Femur (tissue), 1 donor: ENCODE measurements at places on chromosomes 7 and 10.

- DNase-seq = no peak
Measured at GRCh38 chr7:147857152-147858140, 733.1 kb upstream of the C7orf33 start.

- DNase-seq = no peak
Measured at GRCh38 chr7:55026867-55027490, 8.2 kb downstream of the EGFR start.

GRCh38 chr10:115857856-115858255, 415.1 kb downstream of the GFRA1 start:
- no peak for DNase-seq

DNA sequence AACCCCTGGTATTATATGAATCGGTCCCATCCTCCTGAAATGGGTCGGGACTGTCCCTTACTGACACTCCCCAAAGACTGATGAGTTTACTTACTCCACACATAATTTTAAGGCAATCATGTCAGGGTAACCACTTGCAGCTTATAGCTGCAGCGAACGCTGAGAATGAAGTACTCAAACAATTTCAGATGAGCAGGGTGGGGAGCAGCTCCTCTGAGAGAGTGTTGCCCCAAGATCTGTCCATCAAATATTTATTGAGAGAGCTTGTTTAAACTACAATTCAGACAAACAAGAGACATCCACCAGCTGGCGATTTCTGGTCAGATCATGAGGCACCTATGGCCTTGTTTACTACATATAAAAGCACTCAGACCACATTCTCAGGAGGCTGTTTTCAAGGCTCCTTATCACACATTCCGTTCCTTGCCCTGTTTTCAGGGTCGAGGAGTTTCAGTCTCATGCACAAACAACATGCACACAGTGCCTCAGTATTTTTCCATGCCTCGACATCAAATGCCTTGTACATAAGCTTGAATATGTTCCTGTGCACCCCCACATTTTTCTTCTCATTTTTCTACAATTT, 80.1 kb downstream of the THSD7A start:
- DNase-seq = no peak

- DNase-seq = no peak
Measured at GRCh38 chr7:142319970-142320369, 62.1 kb upstream of the PRSS58 start.

DNA sequence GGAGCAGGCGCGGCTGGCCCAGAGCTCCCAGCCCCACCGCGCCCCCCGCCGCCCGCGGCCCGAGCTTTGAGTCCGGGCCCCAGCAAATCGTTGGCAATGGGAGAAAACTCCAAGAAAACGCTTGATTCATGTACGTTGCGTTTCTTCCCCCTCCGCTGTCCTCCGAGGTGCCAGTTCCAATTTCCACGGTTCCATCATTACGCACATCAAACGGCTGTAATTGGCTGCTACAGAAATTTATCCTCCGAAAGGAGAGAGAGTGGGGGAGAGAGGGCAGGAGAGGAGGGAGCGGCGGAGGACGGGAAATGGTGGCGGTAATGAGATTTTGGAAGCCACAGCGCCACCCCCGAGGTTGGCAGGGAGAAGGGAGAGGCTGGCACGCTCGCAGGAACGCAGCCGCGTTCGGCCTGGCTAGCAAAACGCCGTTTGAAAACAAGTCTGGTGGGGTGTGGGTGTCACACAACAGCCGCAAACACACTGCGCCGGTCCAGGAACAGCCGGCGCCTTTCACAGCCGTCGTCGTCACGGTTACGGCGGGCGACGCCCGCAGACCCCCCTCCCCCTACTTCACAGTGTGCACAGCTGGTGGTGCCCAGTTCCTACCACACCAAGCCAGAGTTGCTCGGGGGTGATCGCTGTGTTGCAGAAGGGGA, 57.5 kb downstream of the UNCX start:
- peak; percentile 80 for DNase-seq

DNA sequence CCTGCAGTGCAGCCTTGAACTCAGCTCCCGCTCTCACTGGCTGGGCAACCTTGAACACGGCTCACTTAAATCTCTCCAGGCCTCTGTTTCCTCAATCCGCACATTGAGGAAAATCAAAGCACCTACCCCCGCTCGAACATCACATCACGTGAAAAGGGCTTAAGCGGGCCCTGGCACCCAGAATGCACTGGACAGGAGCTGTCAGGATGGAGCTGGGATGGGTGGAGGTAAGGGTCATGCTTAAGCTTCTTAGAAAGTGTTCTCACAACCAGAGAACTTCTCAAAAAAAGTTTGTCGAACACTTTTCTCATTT, 55.7 kb upstream of the MGMT start:
- DNase-seq = no peak

DNA sequence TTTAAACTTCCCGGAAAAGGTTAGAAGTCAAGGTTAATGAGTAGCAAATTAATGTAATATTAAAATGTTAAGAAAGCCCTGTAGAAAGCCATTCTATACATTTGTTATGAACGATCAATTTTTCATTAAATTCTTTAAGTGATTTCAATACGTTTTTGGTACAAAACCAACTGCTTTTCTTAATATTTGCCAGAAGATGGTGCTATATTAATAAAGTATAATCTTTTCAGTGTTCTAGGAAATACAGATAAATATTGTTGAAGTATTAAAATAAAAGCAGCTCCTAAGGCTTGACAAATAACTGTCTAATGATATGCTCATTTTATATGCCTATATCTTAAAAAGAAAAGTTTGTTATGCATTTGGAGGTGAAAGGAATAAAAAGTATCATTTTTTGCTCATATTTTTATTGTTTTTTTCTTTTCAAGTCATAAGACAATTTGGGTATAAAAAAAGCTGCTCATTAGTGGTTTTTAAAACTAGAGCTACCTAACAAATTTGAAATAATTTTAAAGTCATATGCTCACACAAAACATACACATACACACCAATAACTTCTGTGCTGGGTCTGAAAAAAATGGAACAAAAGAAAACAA, 130.3 kb upstream of the POT1 start:
- DNase-seq = no peak

DNA sequence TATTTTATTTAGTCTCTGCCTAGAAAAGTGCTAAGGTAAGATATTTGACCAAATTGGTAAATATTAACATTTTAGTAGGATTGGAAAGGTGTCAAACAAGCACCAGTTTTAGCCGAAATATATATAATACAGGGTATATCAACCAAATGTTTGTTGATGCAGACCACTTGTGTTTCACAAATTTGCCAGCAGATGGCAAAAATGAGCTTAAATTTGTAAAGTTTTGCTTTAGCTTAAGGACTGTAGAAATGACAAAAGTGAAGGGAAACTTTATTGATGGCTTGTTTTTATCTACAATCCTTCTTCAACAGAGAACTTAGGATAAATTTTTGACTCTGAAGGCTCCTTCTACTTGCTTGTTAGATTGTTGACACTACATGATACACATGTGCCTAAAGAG, 4.8 kb upstream of the POLR1F start:
- DNase-seq = no peak

GRCh38 chr10:127874671-127875448, 17.9 kb downstream of the CLRN3 start:
- DNase-seq = no peak

DNA sequence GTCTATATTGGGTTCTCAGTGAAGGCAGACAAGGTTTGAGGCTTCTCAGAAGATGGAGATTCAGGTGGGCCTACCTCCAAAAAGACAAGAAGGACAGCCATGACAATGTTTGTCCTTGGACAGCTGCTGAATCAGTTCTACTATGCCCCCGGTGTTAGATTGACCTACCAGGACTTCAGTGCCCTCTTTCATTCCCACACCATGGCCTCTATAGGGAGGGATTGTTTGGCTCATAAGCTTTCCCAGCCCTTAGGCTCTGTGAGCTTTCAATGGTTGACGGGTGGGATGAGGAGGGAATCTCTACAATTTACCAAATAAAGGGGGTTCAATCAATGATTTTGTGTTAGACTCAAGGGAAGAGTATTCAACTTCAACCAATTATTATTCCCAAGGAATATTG, 23.4 kb upstream of the RAPGEF5 start:
- no peak for DNase-seq

GRCh38 chr10:84574102-84574501, 245.7 kb downstream of the CCSER2 start:
- DNase-seq = no peak

- no peak for DNase-seq
Measured at GRCh38 chr7:94618126-94618525, 37.8 kb downstream of the SGCE start.

GRCh38 chr10:55174419-55174818, 373.4 kb upstream of the PCDH15 start:
- DNase-seq = no peak

- no peak for DNase-seq
Measured at GRCh38 chr7:69763513-69763912, 165.2 kb downstream of the AUTS2 start.

GRCh38 chr10:92970301-92971070, 90.1 kb upstream of the CYP26C1 start:
- DNase-seq = no peak

DNA sequence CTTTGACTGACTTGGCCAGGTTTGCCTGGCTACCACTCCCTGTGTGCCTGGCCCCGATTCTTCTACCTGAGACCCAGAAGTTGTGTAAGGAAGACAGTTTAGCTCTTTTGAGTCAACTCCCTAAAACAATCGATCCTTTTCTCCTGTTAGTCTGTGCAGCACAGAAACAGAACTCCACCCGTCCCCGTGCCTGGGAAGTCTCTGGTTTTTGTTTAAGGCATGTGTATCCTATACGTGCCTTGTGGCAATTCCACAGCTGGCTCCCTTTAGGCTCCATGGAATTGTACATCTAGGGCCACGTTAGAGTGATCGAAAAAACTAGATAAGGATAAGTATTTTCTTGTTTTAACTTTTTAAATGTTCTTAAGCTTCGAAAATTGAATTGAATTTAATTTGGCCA, 131.6 kb downstream of the BICC1 start:
- DNase-seq = no peak

DNA sequence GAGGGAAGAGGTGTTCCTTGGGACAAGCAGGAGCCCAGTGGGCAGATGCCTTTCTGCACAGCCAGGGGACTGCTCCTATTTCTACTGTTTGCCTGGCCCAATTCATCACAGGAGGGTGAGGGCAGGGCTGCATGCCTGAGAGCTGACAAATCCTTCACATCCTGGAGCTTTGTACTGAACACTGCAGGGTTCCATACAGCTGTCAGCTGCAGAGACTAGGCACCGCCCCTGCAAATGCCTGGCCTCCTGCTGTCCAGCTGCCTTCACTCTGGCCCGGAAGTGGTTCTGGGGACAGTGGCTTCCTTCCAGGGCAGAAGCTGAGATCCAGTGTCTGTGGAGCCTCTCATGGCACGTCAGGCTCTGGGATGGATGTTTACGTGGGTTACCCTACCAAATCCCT, 470.7 kb downstream of the DNAJB6 start:
- no peak for DNase-seq

GRCh38 chr7:151632750-151633515, 113.2 kb upstream of the RHEB start:
- DNase-seq = peak; percentile 36

DNA sequence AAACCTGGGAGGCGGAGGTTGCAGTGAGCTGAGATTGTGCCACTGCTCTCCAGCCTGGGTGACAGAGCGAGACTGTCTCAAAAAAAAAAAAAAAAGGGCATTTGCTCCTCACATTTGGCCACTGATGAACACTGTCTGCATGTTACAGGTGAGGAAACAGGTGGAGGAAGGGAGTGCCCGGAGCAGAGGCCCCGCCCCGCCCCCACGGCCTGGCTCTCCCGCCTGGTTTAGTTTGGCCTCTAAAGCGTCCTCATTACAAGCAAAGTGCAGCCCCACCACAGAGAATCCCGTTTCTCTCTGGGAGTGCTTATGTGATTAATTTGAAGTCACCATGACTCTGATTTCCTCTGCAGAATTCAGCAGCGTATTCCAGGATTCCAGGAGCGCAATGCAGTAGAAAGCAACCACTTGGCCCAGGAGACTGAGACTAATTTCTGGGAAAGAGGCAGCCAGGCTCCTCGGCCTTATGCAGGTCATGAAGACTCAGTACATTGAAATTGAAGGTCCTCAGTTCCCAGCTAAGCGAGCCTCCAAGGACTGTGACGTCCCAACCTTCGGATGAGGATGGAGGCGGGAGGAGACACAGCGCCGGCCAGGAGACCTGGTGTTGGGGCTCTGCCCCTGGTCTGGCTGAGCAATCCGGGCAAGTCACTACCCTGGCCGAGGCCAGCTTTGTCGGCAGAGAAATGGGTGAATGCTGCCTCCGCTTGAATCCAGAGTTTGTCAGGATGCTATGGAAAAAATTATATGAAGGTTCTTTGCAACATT, 44.7 kb downstream of the RBM17 start:
- no peak for DNase-seq

DNA sequence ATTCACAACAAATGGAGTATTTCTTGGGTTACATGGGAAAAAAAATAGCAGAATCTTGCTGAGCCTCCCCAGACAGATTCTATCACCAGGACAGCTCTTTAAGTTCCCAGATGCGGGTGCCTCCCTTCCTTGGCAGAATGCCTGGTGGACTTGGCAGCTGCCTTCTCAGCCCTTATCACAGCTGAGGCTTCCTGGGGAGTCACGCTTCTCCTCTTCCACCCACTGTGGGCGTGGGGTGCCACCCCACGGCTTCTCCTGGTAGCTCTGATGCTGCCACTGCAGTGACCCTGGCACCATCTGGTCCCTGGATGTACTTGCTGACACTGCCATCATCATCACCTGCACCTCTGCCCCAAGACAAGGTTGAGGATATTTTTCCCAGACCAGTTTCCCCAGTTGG, 16.2 kb upstream of the NME8 start:
- DNase-seq = peak; percentile 85

GRCh38 chr10:126349101-126349500, 39.2 kb downstream of the ADAM12 start:
- DNase-seq = no peak

DNA sequence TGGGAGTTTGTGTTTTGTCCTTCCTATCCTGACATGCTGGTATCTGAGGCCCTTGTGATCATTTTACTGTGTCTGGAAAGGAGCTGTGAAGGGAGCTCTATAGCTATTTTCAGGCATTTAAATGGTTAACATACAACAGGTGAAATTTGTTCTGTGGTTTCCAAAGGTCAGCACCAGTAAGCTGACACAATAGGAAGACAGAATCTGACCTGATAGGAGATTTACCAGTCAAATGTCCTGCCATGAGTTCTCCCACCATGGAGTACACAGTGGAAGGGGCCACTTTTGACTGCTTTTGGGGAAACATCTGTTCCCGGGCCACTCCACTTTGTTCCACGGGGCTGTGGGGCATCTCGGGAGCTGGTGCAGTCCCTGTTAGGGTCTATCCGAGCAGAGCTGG, 17.6 kb downstream of the FKBP6 start:
- DNase-seq = no peak
